ENCODE measurements at places on chromosomes 12 and 14. TPM values are rescaled to one million over a fixed set of nuclear protein-coding genes. Genes with fewer than 3 reads are reported as not detected.

Gene SERPINA12
- not detected for total RNA-seq

Gene OTUB2
- total RNA-seq: 0.98 TPM

Gene TAS2R42
- not detected for total RNA-seq

Gene CIPC
- total RNA-seq: 11.6 TPM

Gene PTCSC3
- not detected for total RNA-seq

Gene ACVRL1
- total RNA-seq: 187 TPM

Gene LRIG3
- total RNA-seq: 17.5 TPM

Gene TMCC3
- 0.73 TPM for total RNA-seq

Gene ZFP36L1
- 195 TPM for total RNA-seq

Gene EML5
- total RNA-seq: not detected

Gene SLC17A8
- not detected for total RNA-seq

Gene NPFF
- total RNA-seq: not detected

Gene ZC3H14
- 46.7 TPM for total RNA-seq

Gene PTPRO
- total RNA-seq: not detected

Gene COA8
- 30.0 TPM for total RNA-seq

Gene IGFBP6
- 457 TPM for total RNA-seq

Gene TSPAN11
- 0.44 TPM for total RNA-seq

Gene KCNK10
- total RNA-seq: not detected

Gene AKAP5
- total RNA-seq: 0.31 TPM

Gene HOXC9
- not detected for total RNA-seq

Gene VPS33A
- 13.2 TPM for total RNA-seq

Gene NELL2
- 0.49 TPM for total RNA-seq

Gene AQP2
- 0.31 TPM for total RNA-seq

Gene TM9SF1
- 73.6 TPM for total RNA-seq

Gene ST8SIA1
- 4.0 TPM for total RNA-seq

Gene ETNK1
- total RNA-seq: 17.0 TPM

Gene KRT6C
- total RNA-seq: not detected

Gene CCDC92
- 15.9 TPM for total RNA-seq

Gene SOAT2
- not detected for total RNA-seq

Gene TROAP
- 6.7 TPM for total RNA-seq

Gene INHBC
- not detected for total RNA-seq

Gene TRIM9
- total RNA-seq: 5.3 TPM

Gene PIWIL1
- not detected for total RNA-seq

Gene SMARCC2
- 51.1 TPM for total RNA-seq

Gene GLI1
- 0.05 TPM for total RNA-seq

Gene TFCP2
- 11.4 TPM for total RNA-seq

Gene CMKLR1
- total RNA-seq: 0.50 TPM

Gene TGM1
- total RNA-seq: 0.73 TPM

Gene RNASE3
- total RNA-seq: not detected

Gene SLC35E3
- 4.1 TPM for total RNA-seq

Gene TDRD9
- 0.31 TPM for total RNA-seq

Gene SLC5A8
- total RNA-seq: not detected

Gene SERPINA9
- not detected for total RNA-seq

Gene KRT7
- 6.3 TPM for total RNA-seq

Gene KRT73
- total RNA-seq: not detected

Gene IL26
- total RNA-seq: not detected

Gene GLIPR1
- total RNA-seq: 18.2 TPM
